Activated CD4-positive, alpha-beta memory T cell treated with anti-CD3 and anti-CD28 coated beads for 36 hours (primary cell): ENCODE measurements at places on chromosomes 3 and 15. TPM values are rescaled to one million over a fixed set of nuclear protein-coding genes. Genes with fewer than 3 reads are reported as not detected.

Gene ARGFX
- total RNA-seq, result not detected

Gene RGMA
- 0.21 TPM for total RNA-seq

Gene UNC13C
- not detected for total RNA-seq

Gene HTR3E
- total RNA-seq, result not detected

Gene EFCAB12
- total RNA-seq, result 0.45 TPM

Gene SKOR1
- 0.12 TPM for total RNA-seq

Gene GREM1
- not detected for total RNA-seq

DNA sequence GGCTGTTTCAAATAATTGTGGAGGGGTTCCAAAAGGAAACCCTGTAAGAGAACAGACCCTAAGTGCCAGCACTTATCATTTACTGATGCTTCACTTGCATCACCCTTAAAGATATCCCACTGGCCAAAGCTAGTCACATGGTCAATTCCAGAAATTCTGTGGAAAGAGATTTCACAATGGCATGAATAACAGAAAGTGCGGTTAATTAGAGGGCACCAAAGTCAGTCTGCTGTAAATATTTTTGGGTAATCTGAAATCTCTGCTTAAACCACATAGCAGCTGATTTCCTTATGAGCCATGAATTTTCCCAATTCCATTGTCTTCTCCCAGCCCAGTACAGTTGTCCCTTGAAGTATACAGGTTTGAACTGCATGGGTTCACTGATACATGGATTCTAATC, 346.1 kb downstream of the SI start:
- no peak overlapping the region for H3K27ac ChIP-seq
- H3K27me3 ChIP-seq, result no peaks in the 10 kb centered on the region
- H3K36me3 ChIP-seq, result no peaks in the 10 kb centered on the region
- no peak for DNase-seq
- H3K4me1 ChIP-seq, result no peaks in the 10 kb centered on the region

- no peak for DNase-seq
- H3K4me1 ChIP-seq, result peaks cover 8% of the 10 kb centered on the region
- peaks cover 32% of the 10 kb centered on the region for H3K27me3 ChIP-seq
Observed at GRCh38 chr3:23203708-23204330, 692 bp downstream of the UBE2E2 start.

GRCh38 chr3:24154013-24154695, 209.1 kb downstream of the NR1D2 start:
- H3K27ac ChIP-seq, result peak overlapping the region; percentile 64
- no peak overlapping the region for H3K4me3 ChIP-seq
- H3K36me3 ChIP-seq, result no peaks in the 10 kb centered on the region
- peaks cover 3% of the 10 kb centered on the region for H3K27me3 ChIP-seq
- H3K4me1 ChIP-seq, result peaks cover 27% of the 10 kb centered on the region
- no peak for DNase-seq

GRCh38 chr3:62785384-62785783, 89.8 kb downstream of the CADPS start:
- no peak overlapping the region for H3K4me3 ChIP-seq
- no peaks in the 10 kb centered on the region for H3K36me3 ChIP-seq
- no peak for DNase-seq
- H3K27me3 ChIP-seq, result no peaks in the 10 kb centered on the region

DNA sequence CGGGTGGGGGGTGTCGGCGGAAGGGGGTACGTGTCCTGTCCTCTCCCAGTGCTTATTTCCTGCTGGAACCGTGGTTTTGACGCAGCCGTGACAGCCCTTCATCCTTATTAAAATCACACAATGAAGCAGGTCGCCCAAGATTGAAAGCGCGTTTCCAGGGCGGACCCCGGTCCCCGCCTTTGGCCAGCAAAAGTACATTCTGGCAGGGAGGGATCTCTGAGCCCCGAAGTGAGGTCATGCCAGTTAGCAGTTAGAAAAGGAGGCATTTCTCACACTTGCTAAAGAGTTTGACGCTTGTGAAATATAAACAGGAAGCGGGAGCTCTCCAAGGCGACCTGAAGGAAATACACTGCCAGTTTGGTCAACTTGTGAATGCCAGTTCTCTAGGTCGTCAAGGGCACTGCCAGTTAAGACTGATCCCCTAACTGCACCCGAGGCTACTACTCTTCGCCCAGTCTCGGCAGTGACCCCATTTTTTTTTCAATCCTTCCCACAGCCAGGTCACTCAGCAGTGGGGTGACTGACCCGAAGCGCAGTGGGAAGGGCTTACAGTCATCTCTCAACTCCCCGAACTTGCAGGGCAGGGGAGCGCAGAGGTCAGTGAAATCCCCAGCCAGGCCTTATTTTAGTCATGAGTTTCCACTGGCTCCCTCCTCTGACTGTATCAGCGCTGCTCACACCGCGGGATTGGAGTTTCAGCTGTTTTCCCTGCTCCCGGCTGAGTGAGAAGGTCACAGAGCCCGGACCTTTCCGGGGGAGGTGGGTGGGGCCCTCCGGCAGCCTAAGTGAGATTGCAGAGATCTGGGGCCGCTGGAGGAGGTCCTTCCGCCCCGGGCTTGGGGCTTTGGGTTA, 2.0 kb upstream of the BHLHE40 start:
- peak overlapping the region; percentile 87 for H3K4me3 ChIP-seq
- DNase-seq, result peak; percentile 91
- H3K36me3 ChIP-seq, result peaks cover 28% of the 10 kb centered on the region
- H3K27ac ChIP-seq, result peak overlapping the region; percentile 99

GRCh38 chr3:119313461-119313860, 19.3 kb downstream of the ARHGAP31 start:
- DNase-seq, result no peak
- H3K4me1 ChIP-seq, result peaks cover 14% of the 10 kb centered on the region
- H3K36me3 ChIP-seq, result peaks cover 10% of the 10 kb centered on the region
- no peaks in the 10 kb centered on the region for H3K27me3 ChIP-seq
- H3K27ac ChIP-seq, result no peak overlapping the region
- H3K4me3 ChIP-seq, result no peak overlapping the region

- no peaks in the 10 kb centered on the region for H3K27me3 ChIP-seq
- H3K4me3 ChIP-seq, result no peak overlapping the region
- no peaks in the 10 kb centered on the region for H3K4me1 ChIP-seq
- peaks cover 14% of the 10 kb centered on the region for H3K36me3 ChIP-seq
- H3K27ac ChIP-seq, result no peak overlapping the region
Observed at GRCh38 chr3:113377158-113377557, 64.1 kb downstream of the CFAP44 start.

DNA sequence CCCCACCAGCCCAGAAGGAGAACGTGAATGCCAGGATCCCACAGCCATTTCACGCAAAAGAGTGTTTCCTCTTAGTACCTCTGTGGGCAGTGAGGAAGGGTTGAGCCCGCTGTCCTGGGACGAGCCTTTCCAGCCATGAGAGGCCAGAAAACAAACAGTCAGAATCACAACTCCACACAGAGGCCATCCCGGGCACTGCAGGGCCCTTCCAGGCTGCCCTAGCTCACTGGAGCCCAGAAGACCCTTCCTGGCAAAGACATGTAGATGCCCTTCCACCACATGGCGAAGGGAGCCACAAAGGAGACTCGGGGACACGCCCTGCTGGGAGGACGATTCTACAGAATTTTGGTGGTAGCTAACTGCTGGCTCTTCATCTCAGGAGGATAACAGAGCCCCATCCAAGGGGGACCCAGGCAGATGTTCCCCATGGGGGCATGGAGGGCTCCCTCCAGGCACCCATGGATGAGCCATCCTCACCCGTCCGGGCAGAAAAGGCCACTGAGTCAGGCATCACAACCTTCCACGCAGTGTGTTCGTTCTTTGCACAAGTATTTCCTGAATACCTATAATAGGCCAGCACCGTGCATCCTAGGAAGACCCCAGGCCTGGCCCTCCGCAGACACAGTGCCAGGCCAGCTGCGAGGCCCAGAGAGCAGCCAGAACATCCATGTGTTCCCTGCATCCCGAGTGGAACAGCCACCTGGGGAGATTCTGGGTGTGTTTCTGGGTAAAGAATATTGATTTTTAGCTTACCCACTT, 47.2 kb downstream of the SLC12A8 start:
- DNase-seq, result no peak
- H3K27ac ChIP-seq, result no peak overlapping the region
- H3K4me3 ChIP-seq, result no peak overlapping the region
- no peaks in the 10 kb centered on the region for H3K4me1 ChIP-seq
- H3K27me3 ChIP-seq, result peaks cover 5% of the 10 kb centered on the region
- no peaks in the 10 kb centered on the region for H3K36me3 ChIP-seq

GRCh38 chr3:108388136-108389132, 92.1 kb downstream of the HHLA2 start:
- peaks cover 16% of the 10 kb centered on the region for H3K27me3 ChIP-seq
- H3K36me3 ChIP-seq, result no peaks in the 10 kb centered on the region
- DNase-seq, result peak; percentile 25
- H3K4me3 ChIP-seq, result no peak overlapping the region
- peaks cover 19% of the 10 kb centered on the region for H3K4me1 ChIP-seq

DNA sequence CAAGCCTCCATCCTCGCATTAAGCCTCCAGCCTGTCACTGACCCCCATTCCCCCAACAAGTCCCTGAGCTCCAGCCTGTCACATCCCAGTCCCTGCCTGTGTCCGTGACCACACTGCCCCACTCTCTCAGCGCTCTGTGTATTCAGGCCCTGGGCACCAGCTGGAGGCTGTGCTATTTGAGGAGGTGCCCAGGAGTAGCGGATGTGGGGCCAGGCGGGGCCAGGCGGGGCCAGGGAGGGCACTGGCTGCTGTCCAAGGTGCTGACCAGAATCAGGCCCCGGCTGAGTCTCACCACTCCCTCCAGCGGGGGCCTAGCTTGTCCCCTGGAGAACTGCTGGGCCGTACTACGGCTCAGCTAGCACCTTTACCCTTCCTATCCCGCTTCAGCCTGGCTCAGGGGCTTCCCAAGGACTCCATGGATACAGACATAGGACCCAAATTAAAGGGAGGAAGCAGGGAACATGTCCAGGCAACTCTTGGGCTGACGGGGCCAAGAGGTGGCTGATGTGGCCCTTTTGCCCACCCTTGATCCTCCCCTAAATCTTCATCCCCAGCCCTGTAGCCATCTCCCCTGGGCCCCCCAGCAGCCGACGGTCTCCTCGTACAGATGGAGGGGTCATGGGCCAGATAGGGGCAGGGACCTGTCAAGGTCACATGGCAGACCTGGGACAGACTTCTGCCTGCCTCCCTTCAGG, 1.1 kb downstream of the HHATL start:
- H3K27me3 ChIP-seq, result no peaks in the 10 kb centered on the region
- H3K27ac ChIP-seq, result peak overlapping the region; percentile 34
- peaks cover 6% of the 10 kb centered on the region for H3K4me1 ChIP-seq
- peak; percentile 75 for DNase-seq

GRCh38 chr15:88016406-88016805, 240.1 kb downstream of the NTRK3 start:
- no peaks in the 10 kb centered on the region for H3K36me3 ChIP-seq
- H3K27me3 ChIP-seq, result no peaks in the 10 kb centered on the region
- no peak overlapping the region for H3K27ac ChIP-seq
- no peaks in the 10 kb centered on the region for H3K4me1 ChIP-seq
- no peak overlapping the region for H3K4me3 ChIP-seq

- H3K4me3 ChIP-seq, result no peak overlapping the region
- peak overlapping the region; percentile 76 for H3K27ac ChIP-seq
- H3K4me1 ChIP-seq, result peaks cover 54% of the 10 kb centered on the region
- no peaks in the 10 kb centered on the region for H3K27me3 ChIP-seq
- no peak for DNase-seq
Observed at GRCh38 chr3:184333190-184333589, 4.2 kb upstream of the FAM131A start.

- H3K4me3 ChIP-seq, result no peak overlapping the region
- no peaks in the 10 kb centered on the region for H3K4me1 ChIP-seq
- H3K27ac ChIP-seq, result no peak overlapping the region
- DNase-seq, result peak; percentile 18
Observed at GRCh38 chr3:126261037-126261436, 80.7 kb upstream of the ALDH1L1 start.

GRCh38 chr15:31145271-31145911, 43.9 kb upstream of the TRPM1 start:
- DNase-seq, result no peak
- H3K4me1 ChIP-seq, result no peaks in the 10 kb centered on the region
- no peak overlapping the region for H3K4me3 ChIP-seq
- no peaks in the 10 kb centered on the region for H3K27me3 ChIP-seq
- no peak overlapping the region for H3K27ac ChIP-seq
- H3K36me3 ChIP-seq, result no peaks in the 10 kb centered on the region

DNA sequence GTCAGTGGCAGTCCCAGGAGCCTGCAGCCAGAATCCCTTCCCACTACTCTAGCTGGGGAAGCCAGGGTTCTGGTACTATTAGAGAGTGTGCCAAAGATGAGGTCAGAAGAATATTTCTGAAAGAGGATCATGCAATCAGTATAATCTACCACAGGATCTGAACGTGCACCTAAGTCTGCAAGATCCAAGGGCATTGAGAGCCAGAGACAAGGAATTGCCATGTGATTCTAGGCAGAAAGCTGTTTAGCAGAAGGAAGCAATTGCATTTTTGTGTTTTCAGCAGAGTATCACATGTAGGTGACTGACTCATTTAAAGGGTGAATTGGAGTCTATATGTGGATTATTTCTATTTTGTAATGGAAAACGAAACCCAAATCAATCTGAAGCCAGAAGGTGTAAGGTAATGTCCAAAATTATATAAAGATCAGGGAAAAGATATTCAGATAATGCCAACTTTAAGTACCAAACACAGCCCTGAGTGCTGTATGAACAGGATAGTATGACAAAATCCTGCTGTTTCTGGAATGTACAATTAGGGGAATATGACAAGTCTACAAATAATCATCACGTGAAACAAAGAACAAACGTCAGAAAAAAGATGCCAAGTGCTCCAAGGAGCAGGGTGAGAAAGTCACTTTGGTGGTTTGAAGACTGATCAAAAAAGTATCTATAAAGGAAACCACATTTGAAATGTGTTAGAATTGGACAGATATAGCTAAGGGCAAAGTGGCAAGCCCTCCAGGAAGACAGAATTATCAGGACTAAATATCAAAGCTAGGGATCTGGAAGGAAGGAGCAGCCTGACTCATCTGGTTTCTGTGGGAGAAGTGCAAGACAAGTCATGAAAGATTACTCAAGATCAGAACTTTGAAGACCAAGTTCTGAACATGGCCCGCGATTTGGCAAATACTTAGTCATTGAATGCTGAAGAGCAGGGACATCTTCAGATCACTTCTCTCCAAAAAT, 1036.6 kb downstream of the NTRK3 start:
- DNase-seq, result no peak
- no peak overlapping the region for H3K27ac ChIP-seq
- no peaks in the 10 kb centered on the region for H3K4me1 ChIP-seq
- H3K27me3 ChIP-seq, result peaks cover 3% of the 10 kb centered on the region
- no peak overlapping the region for H3K4me3 ChIP-seq

- peaks cover 26% of the 10 kb centered on the region for H3K36me3 ChIP-seq
- no peak for DNase-seq
- no peak overlapping the region for H3K27ac ChIP-seq
- no peak overlapping the region for H3K4me3 ChIP-seq
Observed at GRCh38 chr3:59866076-59866475, 816.3 kb upstream of the CFAP20DC start.

- peaks cover 2% of the 10 kb centered on the region for H3K27me3 ChIP-seq
- no peak for DNase-seq
- no peak overlapping the region for H3K27ac ChIP-seq
Observed at GRCh38 chr3:62261121-62261520, 112.2 kb downstream of the FEZF2 start.

DNA sequence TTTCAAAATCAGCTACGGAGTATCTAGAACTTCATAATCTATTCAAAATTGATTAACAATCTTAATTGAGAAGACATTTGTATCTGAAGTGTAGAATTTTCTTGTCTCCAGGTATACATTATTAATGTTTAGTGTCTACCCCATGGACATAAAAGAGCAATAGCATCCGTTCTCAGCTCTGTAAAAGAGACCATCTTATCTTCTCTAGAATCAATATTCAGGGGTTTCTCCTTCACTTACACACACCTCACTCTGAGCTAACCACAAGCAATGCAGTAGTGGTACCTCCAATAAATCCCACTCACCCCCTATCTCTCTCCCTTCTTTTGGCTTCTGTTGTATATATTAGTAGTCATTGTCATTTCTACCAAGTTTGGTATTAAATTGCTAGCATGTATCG, 16.2 kb downstream of the MBNL1 start:
- H3K27me3 ChIP-seq, result no peaks in the 10 kb centered on the region
- peak overlapping the region; percentile 68 for H3K27ac ChIP-seq
- H3K4me1 ChIP-seq, result peaks cover 75% of the 10 kb centered on the region
- peaks cover 6% of the 10 kb centered on the region for H3K36me3 ChIP-seq
- peak overlapping the region; percentile 56 for H3K4me3 ChIP-seq
